ENCODE measurements at places on chromosomes 12 and 14.

- DNase-seq = peak; percentile 98
These were observed 97.9 kb downstream of the RFLNA start for GRCh38 chr12:124392667-124393413.

GRCh38 chr14:94016446-94016976, 9.6 kb upstream of the OTUB2 start:
- no peak for DNase-seq

- no peak for DNase-seq
These were observed 12.8 kb upstream of the RERG start for GRCh38 chr12:15234011-15234410.

- no peak for DNase-seq
These were observed 102.5 kb upstream of the BBS10 start for GRCh38 chr12:76450690-76451089.

DNA sequence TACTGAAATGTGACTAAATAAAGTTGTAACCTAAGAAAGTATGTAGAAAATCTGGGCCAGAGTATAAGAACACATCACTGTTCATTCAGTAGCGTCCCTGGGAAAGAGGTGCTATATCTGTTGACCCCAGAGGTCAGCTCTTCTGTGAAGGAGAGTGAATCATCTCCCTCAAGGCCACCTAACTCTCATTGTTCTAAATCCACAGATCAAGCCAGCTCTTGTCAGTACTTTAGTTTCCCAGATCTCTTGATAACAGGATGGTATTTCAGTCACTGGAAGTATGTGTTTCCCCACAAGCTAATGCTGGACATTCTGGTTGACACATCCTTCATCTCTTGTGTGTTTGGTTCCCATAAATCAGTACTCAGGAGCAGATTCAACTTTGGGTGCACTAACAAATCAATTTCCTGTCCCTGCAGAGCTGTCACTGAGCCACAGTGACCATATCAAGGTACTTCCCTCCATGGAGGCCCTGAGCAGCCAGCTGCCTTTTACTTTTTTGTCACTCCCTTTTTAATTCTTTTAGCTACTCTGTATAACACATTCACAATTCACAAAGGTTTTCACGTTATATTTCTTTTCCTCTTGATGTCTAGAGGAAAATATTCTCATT, 7.8 kb downstream of the KRT1 start:
- DNase-seq = no peak

DNA sequence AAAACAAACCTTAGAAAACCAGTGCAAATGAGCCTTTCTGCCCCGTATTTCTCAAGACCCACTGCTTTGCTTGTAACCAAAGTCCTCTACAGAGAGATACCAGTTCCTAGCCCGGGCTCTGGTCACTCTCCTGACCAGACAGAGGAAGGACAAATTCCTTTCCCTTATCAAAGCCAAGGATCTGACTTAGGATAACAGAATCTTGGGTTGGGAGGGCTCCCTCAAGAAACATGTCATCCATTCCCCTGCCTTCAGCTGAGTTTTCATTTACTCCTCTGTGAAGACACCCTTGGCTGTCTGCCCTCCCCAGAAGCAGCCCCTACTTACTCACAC, 116.0 kb upstream of the PARP11 start:
- DNase-seq = no peak

GRCh38 chr12:164207-164606, 49.8 kb downstream of the SLC6A12 start:
- no peak for DNase-seq

DNA sequence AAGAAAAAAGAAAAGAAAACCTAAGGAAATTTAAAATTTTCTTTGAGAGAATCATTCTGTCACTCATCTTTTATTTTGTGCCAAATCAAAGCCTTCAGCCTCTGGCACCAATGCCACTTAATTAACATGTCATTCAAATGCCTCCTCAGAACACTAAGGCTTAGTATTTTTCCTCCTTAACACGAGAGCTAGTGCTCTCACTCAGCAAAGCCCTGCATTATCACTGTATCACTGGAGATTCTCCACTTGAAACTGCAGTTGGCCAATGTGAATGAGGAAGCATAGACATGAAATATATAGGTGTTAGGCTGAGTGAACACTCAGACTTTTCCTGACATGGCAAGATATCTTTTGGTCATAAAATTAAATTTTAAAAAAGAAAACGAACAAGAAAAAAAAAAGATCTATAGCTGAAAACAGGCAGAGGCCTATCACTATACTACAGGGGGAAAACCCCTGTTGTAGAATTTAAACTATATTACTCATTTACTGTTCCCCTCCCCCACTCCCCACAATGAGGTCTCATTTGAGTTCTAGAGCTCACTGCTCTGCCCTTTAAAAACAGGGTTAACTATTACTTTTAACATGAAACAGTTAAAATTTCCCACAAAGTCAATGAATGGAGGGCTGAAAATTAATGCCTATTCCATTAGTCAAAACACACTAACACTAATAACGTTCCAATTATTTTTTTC, 5.1 kb downstream of the MBIP start:
- no peak for DNase-seq

DNA sequence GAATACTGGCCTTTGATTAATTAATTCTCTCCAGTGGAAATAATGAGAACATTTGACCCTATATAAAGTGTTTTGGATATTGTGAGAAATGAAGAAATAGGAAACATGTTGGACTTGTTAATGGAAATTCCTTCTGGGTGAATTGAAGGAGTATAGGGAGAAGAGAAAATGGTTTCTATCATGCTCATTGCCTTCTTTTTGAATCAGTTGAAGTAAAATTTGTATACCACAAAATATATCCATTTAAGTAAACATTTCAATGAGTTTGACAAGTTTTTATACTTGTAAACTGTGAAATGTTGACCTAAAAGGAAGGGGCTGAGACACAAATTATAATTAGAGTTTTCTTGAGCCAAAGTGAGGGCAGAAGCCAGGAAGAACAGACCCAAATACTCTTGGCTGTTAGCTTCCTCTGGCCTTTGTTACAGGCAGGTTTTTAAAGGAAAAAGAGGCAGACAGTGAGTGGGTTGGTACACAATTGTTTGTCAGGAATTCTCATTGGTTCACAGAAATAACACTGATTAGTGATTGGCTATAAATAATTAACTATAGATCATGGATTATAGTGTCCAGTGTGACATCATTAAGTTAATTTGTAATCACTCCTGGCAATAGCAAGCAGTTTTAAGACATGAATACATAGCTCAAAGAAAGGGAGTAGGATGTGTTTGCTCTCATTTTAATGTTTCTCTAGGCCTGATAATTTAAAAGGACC, 826 bp downstream of the ZNF705A start:
- DNase-seq = no peak

GRCh38 chr14:69270795-69271708, 11.1 kb downstream of the GALNT16 start:
- no peak for DNase-seq

GRCh38 chr12:104877103-104877705, 80.9 kb downstream of the SLC41A2 start:
- peak; percentile 22 for DNase-seq

DNA sequence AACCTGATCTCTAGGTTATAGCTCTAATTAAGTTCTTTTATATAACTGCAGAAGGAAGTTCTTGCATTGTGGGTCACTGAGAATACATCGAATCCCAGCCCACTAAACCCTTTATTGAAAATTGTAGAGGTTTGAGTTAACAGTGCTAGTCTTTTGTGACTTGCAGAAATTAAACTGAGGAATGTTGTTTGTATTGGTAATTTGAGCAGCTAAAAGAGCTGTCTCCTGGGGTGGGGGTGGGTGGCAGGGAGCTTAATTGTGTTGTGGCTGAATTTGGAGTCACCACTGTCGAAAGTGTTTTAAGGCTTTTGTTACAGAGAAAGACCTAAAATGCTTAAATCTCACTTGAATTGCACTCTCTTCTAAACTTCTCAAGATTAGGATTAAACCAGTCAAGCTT, 3.2 kb upstream of the COX8C start:
- DNase-seq = no peak

DNA sequence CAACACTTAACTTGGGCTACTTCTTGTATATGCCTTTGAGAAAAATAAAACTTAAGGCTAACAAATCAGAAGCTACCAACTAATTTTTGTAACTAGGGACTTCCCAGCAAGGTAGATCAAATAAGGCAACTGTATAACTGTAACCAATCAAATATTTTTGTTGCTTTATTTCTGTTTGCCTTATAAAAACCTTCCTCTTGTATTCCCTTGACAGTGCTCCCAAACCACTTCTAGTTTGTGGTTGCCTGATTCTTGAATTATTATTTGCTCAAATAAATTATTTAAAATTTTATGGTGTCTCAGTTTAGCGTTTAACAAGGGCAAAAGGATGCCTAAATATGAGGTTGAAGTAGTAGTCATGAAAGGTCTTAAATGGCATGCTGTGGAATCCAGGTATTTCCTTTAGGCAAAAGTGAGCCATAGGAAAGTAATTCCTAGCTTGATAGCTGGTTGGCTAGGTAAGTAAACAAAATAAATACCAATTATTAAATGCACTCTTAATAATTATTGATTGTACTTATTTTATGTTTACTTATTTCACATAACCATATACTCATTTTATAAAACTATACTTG, 632.6 kb downstream of the RPL10L start:
- no peak for DNase-seq

DNA sequence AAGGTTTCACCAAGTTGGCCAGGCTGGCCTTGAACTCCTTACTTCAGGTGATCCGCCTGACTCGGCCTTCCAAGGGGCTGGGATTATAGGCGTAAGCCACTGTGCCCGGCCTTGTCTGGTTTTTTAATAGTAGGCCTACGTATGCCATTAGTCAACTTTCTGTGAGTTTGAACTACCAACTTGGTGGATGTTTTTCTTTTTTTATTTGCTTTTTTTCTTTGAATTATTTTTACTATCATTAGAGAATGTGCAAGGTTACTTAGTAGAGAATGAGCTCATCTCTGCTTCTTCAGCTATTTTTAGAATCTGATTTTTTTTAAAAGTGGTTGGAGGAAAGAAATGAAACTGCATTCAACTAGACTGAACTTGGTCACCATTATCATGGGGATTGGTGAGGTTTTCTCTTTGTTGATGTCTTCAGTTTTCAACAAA, 51.4 kb downstream of the HMGA2 start:
- no peak for DNase-seq

- DNase-seq = peak; percentile 71
These were observed 66.5 kb downstream of the TRAFD1 start for GRCh38 chr12:112191840-112192321.

DNA sequence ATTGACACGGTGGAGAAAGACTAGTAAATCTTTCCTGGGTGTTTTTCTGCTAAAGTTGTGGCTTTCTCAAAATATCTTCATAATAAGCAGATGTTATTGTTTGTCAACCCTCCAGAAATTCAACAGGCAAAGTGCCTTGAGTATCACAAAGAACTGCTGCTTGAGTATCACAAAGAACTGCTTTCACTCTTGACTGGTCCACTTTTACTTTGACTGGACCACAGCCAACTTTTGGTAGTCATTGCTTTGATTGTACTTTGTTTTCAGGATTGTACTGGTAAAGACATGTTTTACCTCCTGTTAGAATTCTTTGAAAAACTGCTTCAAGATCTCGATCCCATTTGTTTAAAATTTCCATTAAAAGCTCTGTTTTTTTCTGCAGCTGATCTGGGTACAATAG, 62.6 kb downstream of the PDZRN4 start:
- no peak for DNase-seq

DNA sequence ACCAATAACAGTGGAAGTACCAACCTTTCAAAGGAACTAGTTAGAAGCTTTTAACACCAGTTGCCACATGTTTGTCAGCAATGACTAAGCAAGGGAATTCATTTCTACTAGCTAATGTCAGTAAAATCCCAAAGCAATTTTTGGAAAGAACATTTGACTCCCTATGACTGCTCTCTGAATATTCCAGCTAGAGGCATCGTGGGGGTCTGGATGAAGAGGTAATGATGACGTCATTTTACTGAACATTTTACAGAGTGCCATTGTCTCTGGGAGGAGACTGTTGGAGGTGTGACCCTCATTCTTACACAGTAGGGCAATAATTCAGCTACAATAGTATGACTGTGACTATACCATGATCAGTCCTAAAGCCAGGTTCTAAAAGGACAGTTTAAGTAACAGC, 204.8 kb downstream of the ITPR2 start:
- no peak for DNase-seq

GRCh38 chr12:52278575-52279421, 4.4 kb downstream of the KRT86 start:
- peak; percentile 71 for DNase-seq

- no peak for DNase-seq
These were observed 56.9 kb downstream of the IGF1 start for GRCh38 chr12:102423462-102423861.

DNA sequence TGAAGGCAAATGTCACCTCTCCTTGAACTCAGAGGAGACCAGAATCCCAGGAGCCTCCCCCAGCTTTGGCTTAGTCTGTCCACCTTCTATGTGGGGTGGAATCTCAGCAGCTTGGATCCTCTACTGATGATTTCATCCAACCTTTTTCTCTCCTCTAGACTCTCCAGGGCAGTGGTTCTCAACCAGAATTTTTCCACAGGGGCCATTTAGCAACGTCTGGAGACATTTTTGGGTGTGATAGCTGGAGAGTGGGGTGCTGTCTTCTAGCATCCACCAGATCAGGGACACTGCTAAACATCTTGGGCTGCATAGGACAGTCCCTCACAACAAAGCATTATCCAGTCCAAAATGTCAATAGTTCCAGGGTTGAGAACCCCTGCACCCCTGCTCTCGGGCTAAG, 4.4 kb upstream of the DDX23 start:
- no peak for DNase-seq

DNA sequence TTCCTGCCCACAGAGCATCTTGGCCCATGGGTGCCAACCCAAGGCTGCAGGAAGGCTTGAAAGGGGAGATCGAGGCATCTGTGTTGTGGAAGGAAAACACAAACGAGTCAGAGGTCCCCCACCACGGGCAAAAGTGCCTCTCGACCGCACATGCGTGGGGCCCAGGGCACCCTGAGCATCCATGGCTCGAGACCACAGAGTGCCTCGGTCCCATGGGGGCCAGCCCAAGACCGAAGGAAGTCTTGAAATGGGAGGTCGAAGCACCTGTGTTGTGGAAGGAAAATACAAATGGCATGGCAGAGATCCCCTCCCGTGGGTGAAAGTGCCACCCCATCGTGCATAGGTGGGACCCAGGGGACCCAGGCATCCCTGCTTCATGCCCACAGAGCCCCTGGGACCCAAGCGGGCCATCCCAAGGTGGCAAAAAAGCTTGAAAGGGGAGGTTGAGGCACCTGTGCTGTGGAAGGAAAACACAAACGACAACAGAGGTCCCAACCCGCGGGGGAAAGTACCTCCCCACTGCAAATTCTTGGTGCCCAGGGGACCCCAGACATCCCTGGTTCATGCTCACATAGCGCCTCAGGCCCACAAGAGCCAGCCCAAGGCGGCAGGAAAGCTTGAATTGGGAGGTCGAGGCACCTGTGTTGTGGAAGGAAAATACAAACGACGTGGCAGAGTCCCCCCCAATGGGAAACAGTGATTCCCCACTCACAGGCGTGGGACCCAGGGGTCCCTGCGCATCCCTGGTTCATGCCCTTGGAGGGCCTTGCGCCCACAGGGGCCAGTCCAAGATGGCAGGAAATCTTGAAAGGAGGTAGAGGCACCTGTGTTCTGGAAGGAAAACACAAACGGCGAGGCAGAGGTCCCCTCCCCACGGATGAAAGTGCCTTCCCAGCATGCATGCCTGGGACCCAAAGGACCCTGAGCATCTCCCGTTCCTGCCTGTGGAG, 373.0 kb downstream of the ALG10 start:
- DNase-seq = peak; percentile 14
